T-helper 2 cell (primary cell): ENCODE measurements at places on chromosomes 11 and 22.

DNA sequence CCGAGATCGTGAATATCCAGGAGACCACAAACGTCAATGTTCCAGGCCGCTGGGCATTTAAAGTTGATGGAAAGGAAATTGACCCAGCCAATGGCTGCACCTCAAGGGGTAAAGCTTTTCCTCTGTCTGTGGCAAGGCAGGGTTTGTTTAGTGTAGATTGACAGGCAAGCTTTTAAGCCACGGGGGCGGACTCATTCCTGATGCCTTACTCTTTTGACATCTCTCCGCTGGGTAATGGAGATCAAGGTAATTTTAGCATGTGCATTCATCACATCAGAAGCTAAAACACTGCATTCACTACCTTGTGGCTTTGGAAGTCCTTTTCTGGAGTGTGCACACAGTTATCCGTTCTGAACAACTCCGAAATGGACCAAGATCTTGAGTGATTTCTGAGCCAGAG, 12.6 kb downstream of the TECTA start:
- DNase-seq, result no peak

- no peak for DNase-seq
Observed at GRCh38 chr11:126355926-126356897, 726 bp downstream of the ST3GAL4 start.

GRCh38 chr11:134124660-134125451, 56.0 kb downstream of the JAM3 start:
- no peak for DNase-seq

GRCh38 chr11:131063638-131064037, 147.4 kb upstream of the SNX19 start:
- no peak for DNase-seq

DNA sequence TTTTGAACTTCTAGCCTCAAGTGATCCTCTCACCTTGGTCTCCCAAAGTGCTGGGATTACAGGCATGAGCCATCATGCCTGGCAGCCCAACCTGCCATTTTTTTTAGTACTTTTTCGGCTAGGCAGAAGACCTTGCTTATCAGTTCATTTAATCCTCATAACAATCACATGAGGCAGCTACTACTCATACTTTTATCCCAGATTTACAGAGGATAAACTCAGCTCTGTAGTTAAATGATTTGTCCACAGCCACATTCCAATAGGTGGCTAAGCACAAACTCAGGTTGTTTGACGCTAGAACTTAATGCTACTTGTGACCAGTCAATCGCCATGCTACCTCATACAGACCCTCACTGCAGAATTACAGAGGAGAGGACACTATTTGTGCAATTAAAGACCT, 28.1 kb downstream of the SBF2 start:
- no peak for DNase-seq
